ENCODE measurements at places on chromosomes 5 and 9.

DNA sequence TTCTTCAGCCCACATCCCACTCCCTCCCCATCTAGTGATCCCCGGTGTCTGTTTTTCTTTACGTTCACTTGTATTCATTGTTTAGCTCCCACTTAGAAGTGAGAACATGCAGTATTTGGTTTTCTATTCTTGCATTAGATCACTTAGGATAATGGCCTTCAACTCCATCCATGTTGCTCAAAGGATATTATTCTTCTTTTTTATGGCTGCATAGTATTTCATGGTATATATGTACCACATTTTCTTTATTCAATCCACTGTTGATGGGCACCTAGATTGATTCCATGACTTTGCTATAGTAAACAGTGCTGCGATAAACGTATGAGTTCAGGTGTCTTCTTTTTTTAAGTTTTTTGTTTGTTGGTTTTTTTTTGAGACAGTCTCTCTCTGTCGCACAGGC, 29.1 kb upstream of the CCNB1 start:
- DNase-seq, result no peak

GRCh38 chr5:123617561-123617960, 105.6 kb downstream of the CSNK1G3 start:
- DNase-seq, result no peak

- DNase-seq, result no peak
Measured at GRCh38 chr5:61943713-61944112, 362.3 kb upstream of the KIF2A start.

GRCh38 chr5:151058891-151059489, 21.8 kb downstream of the TNIP1 start:
- DNase-seq, result peak; percentile 23

DNA sequence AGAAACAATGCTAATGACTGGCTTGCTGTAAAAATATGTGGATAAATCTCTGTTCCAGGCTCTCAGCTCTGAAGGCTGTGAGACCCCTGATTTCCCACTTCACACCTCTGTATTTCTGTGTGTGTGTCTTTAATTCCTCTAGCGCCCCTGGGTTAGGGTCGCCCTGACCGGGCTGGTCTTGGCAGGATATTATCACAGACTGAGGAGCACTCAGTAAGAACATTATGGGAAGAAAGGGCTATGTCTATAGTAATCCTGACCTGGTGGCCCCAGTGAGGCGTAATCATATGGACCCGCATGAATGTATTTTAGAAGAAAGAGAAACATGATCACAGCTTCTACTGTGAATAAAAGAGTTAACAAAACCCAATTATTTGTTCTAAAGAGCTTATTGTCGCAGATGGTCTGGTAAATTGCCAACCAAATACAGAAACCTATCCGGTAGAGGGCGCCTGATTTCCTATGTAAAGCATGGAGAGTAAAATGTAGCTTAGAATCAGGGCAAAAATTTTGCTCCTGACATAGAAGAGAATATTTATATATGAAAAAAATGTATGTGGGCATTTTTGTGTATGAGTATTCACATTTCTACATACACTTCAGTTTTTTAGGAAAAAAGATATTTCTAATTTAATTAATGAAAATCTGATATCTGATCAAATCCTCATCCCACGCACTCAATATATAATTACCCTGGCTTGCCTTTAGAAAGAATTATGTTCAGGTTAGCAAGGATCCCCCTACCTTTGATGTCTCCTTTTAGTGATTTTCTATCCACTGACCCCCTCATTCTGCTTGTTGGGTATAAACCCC, 5.8 kb upstream of the IFNA1 start:
- DNase-seq, result peak; percentile 55

DNA sequence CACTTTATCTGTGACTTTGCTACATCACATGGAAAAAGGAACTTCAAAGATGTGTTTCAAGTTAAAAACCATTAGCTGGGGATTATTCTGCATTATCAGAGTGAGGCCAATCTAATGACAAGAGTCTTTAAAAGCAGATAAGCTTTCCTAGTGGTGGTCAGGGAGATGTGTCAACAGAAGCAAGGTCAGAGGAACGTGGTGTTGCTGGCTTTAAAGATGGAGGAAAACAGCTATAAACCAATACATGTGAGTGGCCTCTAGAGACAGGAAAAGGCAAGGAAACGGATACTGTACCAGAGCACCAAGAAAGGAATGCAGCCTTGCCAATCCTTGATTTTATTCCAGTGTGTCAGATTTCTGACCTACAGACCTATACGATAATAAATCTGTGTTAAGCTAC, 204.2 kb downstream of the TAF11L14 start:
- no peak for DNase-seq

DNA sequence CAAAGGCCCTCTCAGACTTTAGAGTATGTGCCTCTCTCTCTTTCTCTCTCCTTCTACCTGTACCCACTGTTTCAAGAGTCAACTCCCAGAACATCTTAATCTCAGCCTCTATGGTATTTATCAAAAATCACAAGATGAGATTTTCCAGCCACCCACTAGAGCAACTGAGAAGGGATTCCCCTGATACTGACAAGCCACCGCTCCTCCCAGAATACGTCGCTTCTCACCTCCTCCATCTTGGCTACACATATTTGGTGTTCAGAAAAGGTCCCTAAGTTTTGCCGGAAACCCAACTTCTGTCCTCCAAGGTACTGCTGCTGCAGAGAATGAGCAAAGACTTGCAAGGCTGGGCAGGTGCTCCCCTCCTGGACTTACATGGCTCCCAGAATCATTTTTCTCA, 6.1 kb downstream of the GARIN3 start:
- no peak for DNase-seq

- DNase-seq, result no peak
Measured at GRCh38 chr5:111722140-111722539, 34.9 kb downstream of the NREP start.

DNA sequence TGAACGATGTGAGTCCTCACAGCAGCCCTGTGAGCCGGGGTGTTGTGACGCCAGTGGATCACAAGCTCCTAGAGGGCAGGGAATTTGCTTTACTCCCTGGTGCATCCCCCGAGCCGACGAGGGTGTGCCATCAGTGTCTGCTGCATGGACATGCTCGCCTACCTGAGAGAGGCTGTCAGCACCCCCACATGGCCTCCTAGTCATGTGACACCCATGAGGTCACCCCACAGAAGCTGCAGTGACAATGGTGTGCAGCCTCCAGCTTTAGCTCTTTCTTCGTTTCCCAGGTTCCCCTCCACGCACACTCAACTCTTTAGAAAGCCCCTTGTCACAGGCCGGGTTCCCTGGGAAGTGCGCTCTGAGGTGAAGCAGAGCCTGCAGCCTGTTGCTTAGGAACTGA, 19.8 kb upstream of the GABBR2 start:
- DNase-seq, result no peak

- no peak for DNase-seq
Measured at GRCh38 chr9:70407081-70407503, 7.4 kb downstream of the KLF9 start.

DNA sequence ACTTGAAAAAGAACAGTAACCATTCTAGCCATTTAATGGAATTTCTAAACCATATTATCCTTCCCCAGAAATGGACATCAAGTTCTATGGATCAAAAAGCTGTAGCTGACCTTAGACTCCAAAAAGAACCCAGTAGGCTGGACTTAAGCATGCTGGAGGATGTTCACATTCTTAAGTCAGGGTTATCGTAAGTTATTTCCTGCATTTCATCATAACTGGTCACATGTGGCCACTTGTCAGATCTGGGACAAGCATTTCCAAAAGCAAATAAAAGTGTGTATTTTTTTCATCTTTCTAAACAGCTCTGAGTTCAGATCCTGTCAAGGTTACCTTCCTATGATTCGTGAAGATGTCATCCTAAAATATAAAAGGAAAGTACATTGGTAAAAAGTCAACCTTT, 274.5 kb upstream of the PTGER4 start:
- DNase-seq, result no peak

DNA sequence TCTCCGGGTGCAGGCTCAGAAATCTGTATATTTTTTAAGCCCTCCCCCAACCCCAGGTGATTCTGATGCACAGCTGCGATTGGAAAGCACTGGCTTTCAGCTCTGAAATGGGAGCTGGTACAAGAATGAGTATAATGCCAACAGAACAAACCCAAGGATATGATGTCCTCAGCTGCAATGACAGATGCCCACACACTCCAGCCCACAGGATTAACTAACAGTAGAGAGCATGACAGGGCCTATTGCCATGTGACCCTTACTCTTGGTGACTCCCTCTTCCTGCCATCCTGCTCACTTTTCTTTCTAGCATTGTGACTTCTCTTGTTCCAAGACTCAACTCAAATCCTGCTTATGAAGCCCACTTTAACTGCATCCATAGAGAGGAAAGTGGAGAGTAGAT, 174.5 kb downstream of the FGF18 start:
- DNase-seq, result no peak

GRCh38 chr5:206406-206805, 11.5 kb downstream of the CCDC127 start:
- no peak for DNase-seq

GRCh38 chr9:124182741-124183140, 75.0 kb upstream of the NEK6 start:
- no peak for DNase-seq

- no peak for DNase-seq
Measured at GRCh38 chr9:571066-571465, 270.4 kb upstream of the DMRT1 start.

DNA sequence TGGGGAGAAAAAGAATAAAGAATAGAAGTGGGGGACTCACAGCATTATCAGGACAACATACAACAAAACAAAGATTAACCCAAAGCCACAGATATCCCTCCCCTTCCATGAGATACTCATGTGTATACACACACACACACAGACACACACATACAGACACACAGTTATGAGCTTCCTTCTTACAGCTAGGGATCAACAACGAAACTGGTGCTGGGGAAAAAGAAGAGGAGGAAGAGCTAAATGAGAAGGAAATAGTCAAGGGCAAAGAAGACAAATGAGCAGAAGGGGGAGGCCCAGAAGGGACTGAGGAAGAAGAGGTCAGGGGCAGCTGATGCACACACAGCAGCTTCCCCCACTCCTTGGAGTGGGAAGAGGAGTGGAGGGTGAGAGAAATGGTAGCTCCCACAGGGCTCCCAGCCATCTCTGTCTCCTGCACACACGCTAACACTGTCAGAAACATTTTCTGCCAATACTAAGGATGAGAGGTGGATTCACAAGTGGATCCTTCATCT, 66.2 kb downstream of the SIL1 start:
- DNase-seq, result no peak

GRCh38 chr9:131036529-131037334, 27.8 kb downstream of the LAMC3 start:
- no peak for DNase-seq

DNA sequence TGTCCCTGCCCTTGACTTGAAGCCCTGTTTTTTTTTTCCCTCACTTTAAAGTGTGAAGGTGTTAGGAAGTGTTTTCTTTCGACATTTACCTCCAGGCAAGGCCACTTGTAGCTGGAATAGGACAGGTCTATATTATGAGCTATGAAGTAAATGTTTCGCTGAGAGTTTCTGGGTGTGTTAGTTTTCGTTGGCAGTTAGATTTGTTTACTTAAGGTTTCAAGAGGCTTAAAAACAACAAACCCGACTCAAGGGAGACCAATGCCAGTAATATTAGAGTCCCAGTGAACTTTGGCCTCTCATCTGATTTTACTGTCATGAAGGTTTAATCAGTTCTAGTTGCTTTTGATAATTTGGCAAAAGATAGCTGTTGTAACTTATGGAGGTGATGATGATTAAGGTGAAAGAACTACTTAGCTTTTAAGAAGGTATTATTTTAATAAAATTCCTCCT, 25.2 kb downstream of the OCLN start:
- no peak for DNase-seq

GRCh38 chr9:35033101-35033500, 39.3 kb downstream of the VCP start:
- DNase-seq, result no peak

DNA sequence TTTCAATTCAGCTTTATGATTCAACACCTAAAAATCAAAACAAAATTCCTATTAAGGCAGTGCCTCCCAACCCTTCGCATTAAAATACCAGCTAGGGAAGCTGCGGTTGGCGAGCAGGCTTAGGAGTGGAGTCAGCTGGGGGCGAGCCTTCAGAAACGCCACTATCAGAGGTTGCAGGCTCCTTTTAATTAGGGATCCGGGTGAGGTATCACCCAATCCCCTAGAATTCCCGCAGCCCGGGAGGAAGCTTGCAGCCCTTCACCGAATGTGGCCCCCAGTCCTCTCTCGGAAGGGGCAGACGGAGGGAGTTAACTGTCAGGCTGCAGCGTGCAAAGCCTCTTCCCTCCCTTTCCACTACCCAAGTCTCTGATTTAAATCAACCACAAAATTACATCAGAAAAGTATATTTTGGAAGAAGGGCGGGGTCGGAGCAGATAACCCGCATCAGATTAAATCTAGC, 1.7 kb downstream of the STC2 start:
- DNase-seq, result no peak

DNA sequence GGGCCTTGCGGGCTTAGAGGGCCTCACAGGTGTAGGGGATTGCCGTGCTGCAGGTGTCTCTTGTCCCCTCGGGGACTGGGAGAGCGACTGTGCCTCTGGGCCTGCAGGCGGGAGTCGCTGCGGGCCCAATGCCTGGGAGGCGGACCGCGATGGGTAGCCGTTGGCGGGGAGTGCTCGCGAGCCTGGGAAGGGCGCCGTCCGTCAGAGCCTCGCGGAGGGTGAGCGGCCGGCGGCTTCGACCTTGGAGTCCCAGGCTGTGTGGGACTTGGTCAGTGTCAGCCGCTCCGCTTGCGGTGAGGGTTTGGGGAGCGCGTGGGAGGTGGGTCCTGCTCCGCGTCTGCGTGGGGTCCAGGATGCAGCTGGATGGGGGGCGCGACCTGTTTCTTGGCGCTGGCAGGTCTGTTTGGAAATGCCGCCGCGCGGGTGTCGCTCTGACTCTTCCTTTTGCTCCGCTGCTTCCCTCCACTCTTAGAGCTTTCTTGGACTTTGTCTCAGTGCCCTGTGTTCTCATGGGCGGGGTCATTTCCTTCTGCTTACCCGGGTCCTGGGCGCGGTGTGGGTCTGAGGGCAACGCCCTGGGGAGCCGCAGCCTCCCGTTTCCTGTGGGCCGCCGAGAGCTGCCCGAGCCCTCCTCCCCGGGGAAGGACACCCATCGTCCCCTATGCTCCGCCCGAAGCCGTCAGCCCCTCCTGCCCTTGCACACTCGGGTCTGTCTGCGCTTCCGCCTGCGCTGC, 88.9 kb upstream of the CACNA1B start:
- DNase-seq, result no peak

DNA sequence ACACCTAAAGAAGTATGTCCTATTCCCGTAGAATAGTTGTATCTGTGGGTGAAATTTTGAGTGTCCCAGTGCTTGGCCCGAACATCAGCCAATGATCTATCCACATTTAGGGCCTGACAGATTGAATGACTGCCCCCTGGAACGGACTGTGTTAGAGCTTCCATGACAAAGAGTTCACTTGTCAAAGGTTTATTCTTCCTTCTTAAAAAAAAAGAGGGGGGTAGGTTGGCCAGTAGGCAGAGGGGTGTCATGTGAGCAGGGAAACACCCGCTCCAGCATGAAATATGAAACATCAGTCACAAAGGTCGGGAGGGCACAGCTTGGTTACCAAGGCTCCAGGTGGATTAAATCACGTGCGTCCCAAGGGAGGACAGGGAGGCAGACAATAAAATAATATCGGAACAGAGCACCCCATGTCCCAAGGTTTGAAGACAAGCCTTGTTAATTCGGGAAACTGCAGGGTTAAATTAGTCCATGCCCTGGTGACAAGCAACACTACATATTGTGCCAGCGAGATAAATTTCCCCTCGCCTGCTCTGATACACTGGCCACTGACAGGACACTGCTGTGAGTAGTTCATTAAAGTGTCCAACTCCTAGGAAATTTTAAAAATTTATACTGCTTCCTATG, 401.2 kb downstream of the IRX1 start:
- no peak for DNase-seq

- no peak for DNase-seq
Measured at GRCh38 chr5:31124026-31124425, 69.5 kb upstream of the CDH6 start.
